ENCODE measurements at places on chromosomes 12 and 14. TPM values are rescaled to one million over a fixed set of nuclear protein-coding genes. Genes with fewer than 3 reads are reported as not detected.

DNA sequence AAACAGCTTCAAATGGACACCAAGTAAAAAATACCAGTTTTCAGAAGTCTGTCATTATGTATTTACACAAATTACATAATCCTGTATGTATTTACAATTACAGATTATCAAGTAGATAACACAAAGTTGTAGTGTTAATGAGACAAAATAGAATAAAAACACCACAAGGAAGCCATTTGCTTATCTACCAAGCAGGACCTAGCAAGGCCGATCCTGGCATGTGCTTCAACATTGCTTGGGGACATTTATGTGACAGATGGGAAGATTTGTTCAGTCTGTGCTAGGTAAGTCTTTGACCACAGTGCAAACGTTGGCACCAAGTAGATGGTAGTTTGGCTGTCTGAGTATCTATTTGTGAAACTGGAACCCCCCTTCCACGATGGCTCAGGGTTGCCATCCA lies 35.8 kb downstream of the BCAT1 start:
- H3K27ac ChIP-seq, result no peak overlapping the region
- peaks cover 3% of the 10 kb centered on the region for H3K4me1 ChIP-seq
- H3K27me3 ChIP-seq, result peaks cover 8% of the 10 kb centered on the region
- DNase-seq, result no peak
- peaks cover 9% of the 10 kb centered on the region for H3K36me3 ChIP-seq

DNA sequence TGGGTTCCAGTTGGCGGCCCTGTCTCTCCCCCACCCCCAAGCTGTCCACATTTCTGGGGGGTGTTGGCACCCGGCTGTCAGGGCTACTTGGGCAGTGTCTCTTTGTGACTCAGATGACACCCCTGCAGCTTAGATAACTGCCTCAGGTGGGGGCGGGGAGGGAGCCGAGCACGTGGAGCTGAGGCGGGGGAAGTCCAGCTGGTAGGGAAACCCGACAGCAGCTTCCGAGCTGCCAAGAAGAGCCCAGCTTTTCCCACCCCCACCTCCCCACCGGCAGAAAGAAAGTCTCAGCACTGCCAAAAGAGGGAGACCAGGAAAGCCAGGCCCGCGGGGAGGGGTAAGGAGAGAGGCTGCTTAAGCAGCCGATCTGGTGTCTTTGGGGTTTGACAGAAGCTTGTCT lies 1.4 kb downstream of the LRTM2 start:
- no peaks in the 10 kb centered on the region for H3K36me3 ChIP-seq
- peaks cover 4% of the 10 kb centered on the region for H3K4me1 ChIP-seq
- peaks cover 28% of the 10 kb centered on the region for H3K27me3 ChIP-seq
- DNase-seq, result no peak

GRCh38 chr12:106119301-106119700 lies 19.5 kb downstream of the NUAK1 start:
- H3K4me3 ChIP-seq, result no peak overlapping the region
- no peaks in the 10 kb centered on the region for H3K4me1 ChIP-seq
- no peaks in the 10 kb centered on the region for H3K36me3 ChIP-seq
- no peak overlapping the region for H3K27ac ChIP-seq
- peaks cover 12% of the 10 kb centered on the region for H3K27me3 ChIP-seq

The FGF6 gene
- not detected for total RNA-seq

- H3K27ac ChIP-seq, result no peak within 1 kb of the TSS
- H3K27me3 ChIP-seq, result peaks cover 11% of the 10 kb centered on the region
- no peaks in the 10 kb centered on the region for H3K4me1 ChIP-seq
- no peaks in the 10 kb centered on the region for H3K36me3 ChIP-seq
Measured at GRCh38 chr12:52191841-52192791, at the start of gene KRT80. KRT80 (minus strand) TSS chr12:52192014; CDS start chr12:52191902, 112 bp downstream.

The PRIMA1 gene
- total RNA-seq, result not detected

The OR4K2 gene
- not detected for total RNA-seq

DNA sequence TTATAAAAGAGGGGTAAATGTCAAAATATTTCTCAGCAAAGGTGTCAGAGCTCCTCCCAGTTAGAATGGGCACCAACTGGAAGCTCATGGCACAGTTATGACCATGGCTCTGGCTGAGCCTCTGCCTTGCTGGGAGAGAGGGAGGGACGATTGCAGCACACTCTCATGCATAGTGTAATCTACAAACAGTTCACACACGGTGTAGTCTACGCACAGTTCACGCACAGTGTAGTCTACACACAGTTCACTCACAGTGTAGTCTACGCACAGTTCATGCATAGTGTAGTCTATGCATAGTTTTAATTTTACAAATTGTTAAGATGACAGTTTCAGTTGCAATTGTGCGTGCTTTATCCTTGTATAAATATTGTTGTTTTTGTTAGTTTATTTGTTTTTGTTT lies 1474.6 kb upstream of the TMEM132C start:
- no peak overlapping the region for H3K27ac ChIP-seq
- H3K4me3 ChIP-seq, result no peak overlapping the region
- H3K27me3 ChIP-seq, result no peaks in the 10 kb centered on the region

DNA sequence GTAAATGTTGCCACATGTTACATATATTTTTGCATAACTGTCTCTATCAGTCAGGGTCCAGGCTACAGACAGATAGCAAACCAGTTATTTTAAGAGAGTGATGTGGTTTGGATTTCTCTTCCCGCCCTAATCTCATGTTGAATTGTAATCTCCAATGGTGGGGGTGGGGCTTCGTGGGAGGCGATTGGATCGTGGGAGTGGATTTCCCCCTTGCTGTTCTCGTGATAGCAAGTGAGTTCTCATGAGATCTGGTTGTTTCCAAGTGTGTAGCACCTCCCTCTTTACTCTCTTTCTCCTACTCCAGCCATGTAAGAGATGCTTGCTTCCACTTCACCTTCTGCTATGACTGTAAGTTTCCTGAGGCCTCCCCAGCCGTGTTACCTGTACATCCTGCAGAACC lies 704.2 kb upstream of the TBX3 start:
- no peaks in the 10 kb centered on the region for H3K4me1 ChIP-seq
- no peak overlapping the region for H3K4me3 ChIP-seq
- no peaks in the 10 kb centered on the region for H3K36me3 ChIP-seq
- DNase-seq, result no peak
- no peak overlapping the region for H3K27ac ChIP-seq

- no peak for DNase-seq
- H3K36me3 ChIP-seq, result no peaks in the 10 kb centered on the region
- H3K27ac ChIP-seq, result no peak overlapping the region
- H3K4me1 ChIP-seq, result peaks cover 5% of the 10 kb centered on the region
Measured at GRCh38 chr12:104930388-104931326, 27.4 kb downstream of the SLC41A2 start.

GRCh38 chr12:56158926-56159461 lies 835 bp downstream of the MYL6 start:
- no peaks in the 10 kb centered on the region for H3K27me3 ChIP-seq
- peak overlapping the region; percentile 96 for H3K4me3 ChIP-seq
- peaks cover 35% of the 10 kb centered on the region for H3K4me1 ChIP-seq
- H3K36me3 ChIP-seq, result peaks cover 47% of the 10 kb centered on the region
- H3K27ac ChIP-seq, result peak overlapping the region; percentile 97

GRCh38 chr14:23130871-23131270 lies 11.8 kb upstream of the CEBPE start:
- H3K4me3 ChIP-seq, result no peak overlapping the region
- H3K27me3 ChIP-seq, result peaks cover 2% of the 10 kb centered on the region
- no peaks in the 10 kb centered on the region for H3K36me3 ChIP-seq
- H3K27ac ChIP-seq, result no peak overlapping the region
- peaks cover 12% of the 10 kb centered on the region for H3K4me1 ChIP-seq
- no peak for DNase-seq

The VTI1B gene
- total RNA-seq, result 69.9 TPM

DNA sequence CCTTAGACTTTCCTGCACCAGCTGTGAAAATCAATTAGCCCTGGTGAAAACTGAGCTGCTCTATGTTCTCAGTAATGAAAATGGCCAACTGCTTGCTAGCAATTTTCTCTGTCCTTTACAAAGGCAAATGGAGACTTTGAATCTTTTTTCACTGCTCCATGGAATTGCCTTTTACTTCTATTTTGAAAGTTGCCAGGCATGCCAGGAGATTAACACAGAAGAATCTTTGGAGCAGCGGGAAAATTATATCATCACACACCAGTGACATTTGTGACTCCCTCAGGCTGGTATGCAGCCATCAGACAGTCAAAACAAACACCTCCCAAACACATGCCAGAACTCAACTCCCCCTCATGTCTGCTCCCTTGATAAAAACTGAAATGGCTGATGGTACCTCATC lies 872.0 kb upstream of the FLRT2 start:
- H3K4me1 ChIP-seq, result no peaks in the 10 kb centered on the region
- no peaks in the 10 kb centered on the region for H3K36me3 ChIP-seq
- DNase-seq, result no peak
- no peak overlapping the region for H3K4me3 ChIP-seq
- H3K27me3 ChIP-seq, result no peaks in the 10 kb centered on the region
- H3K27ac ChIP-seq, result no peak overlapping the region

GRCh38 chr14:86003998-86004397 lies 474.1 kb downstream of the FLRT2 start:
- H3K36me3 ChIP-seq, result no peaks in the 10 kb centered on the region

GRCh38 chr12:28415755-28416154 lies 225.5 kb downstream of the CCDC91 start:
- no peak for DNase-seq
- H3K27ac ChIP-seq, result no peak overlapping the region
- no peaks in the 10 kb centered on the region for H3K4me1 ChIP-seq
- H3K4me3 ChIP-seq, result no peak overlapping the region

DNA sequence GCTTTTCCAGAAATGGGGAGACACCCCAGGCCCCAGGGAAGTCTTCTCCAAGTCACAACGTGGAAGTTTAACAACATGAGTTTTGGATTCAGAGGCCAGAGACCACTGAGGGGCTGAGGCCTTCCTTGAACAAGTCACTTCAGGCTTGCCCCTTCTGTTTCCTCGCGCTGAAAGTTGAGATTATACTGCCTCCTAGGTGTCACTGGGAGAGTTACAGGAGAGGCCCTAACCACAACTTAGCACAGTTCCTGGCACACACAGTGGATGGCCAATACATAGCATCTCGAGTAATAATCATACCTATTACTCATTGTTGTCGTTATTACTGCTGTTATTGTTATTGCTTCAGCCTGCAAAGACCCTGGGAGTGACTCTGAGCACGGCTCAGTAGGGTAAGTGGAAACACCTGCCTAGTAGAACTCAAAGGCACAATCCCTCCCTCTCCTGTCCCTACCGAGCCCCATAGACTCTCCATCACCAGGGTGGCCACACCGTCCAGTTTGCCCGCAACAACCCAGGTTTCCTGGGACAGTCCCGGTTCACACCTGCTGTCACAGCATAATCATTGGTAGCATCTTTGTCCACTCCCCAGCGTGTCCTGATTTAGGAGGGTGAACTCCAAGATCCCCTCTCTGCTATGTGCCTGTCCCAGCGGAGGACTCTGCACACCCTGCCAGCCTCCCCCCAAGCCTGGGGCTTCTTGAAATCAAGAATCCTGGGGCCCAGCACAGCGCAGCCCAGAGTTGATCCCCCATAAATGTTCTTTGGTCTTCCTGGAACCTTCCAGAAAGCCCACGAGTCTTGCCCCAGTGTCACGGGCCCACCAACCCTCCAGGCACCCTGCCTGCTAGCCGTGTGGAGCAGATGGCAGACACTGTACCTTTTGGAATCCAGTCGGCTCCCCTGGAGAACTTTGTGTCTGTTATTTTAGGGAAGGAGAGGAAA lies 85.0 kb downstream of the SYNE3 start:
- no peak overlapping the region for H3K4me3 ChIP-seq
- peaks cover 2% of the 10 kb centered on the region for H3K4me1 ChIP-seq
- H3K27ac ChIP-seq, result no peak overlapping the region
- no peaks in the 10 kb centered on the region for H3K27me3 ChIP-seq
- H3K36me3 ChIP-seq, result peaks cover 21% of the 10 kb centered on the region
- no peak for DNase-seq

DNA sequence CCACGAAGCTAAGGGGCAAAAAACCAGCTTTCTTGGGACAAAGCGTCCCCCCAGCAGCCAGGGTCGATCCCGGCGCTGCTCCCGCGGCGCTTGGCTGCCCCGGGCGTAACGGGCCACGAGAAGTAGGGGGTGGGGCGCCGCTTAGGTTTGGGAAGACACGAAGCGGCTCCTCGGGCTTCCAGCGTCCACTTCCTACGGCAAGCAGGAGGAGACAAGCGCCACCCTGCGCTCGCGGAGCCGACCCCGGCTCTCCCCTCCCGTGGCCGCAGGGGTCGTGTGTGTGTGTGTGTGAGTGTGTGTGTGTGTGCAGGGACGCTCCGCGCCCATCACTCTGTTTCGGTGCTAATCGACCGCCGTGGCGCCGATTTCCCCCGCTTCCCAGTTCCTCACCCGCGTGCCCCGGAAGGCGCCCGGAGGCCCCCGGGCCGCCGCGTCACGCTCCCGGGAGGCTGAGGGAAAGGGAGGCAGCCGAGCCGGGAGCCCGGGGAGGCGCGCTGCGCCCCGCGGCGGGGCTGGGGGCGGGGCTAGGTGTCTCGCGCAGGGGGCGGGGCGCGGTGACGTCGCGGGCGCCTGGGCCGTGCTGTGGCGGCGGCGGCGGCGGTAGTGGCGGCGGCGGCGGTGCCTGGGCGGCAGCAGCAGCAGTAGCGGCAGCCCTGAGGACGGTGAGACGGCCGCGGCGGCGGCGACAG lies at the start of gene ERC1:
TSS of gene ERC1 (plus strand) at position 563 of the 689 bp plus-strand sequence. CDS start 36,681 bp downstream, outside the sequence.
- H3K36me3 ChIP-seq, result no peaks in the 10 kb centered on the region
- H3K27me3 ChIP-seq, result peaks cover 3% of the 10 kb centered on the region
- peak; percentile 90 for DNase-seq

DNA sequence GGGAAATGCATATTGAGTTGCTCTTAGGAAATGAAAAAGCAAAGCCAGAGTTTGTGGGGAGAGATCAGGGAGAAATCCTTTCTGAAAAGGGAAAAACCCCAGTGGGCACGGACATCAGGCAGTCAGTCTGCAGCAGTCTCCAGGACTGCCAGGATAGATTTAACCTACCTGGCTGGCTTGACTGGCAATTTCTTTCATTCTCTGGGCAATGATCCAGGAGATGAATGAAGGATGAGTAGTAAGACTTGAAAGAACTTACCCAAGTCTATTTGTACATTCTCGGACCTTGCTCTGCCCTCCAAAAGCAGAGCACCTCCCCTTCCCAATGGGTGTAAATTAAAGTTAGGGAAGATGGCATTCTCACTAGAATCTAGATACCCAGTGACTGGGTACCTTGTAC lies 42.9 kb downstream of the CMAS start:
- H3K27ac ChIP-seq, result no peak overlapping the region
- H3K36me3 ChIP-seq, result no peaks in the 10 kb centered on the region
- peaks cover 3% of the 10 kb centered on the region for H3K27me3 ChIP-seq
- no peaks in the 10 kb centered on the region for H3K4me1 ChIP-seq

All from activated naive CD8-positive, alpha-beta T cell treated with anti-CD3 and anti-CD28 coated beads, Interleukin-2, amount 10 ng/mL, durations not matched to agents 7 days and 5 days (primary cell).